GM18507 (cell line): ENCODE measurements at places on chromosomes 3 and 15.
A peak's percentile ranks its signal among the peaks of the same experiment; 100 is the strongest.

DNA sequence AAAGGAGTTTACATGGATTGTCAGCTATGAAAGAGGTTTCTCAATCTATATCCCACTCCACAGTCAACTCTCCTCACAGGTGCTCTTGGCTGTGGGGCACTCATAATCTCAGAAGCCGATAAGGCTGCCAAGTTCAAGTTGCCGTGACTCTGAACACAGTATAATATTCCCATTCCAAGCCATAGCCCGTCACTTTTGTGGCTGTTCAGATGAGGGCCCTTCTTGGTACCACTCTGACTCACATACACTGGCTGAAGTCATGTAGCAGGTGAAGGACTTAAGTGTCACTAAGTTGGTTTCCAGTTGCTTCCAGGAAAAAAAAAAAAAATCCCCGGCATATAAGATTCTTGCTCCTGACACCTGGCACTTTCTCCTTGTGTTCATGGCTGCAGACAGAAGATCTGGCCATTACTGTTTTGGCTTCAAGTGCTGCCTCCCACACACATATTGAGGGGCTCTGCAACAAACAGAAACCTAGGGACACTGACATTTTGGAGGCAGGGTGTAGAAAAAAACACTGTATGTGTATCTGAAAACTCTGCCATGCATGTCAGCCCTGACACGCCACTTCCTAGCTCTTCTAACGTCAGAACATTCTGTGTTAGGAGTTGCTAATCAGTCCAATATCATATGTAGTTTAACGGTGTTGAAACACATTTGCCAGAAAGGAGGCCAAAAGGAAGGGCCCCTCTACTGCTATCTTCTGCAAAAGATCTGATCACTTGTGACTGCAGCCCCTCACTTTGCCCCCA, 170.2 kb upstream of the ICE2 start:
- DNase-seq, result peak; percentile 11

DNA sequence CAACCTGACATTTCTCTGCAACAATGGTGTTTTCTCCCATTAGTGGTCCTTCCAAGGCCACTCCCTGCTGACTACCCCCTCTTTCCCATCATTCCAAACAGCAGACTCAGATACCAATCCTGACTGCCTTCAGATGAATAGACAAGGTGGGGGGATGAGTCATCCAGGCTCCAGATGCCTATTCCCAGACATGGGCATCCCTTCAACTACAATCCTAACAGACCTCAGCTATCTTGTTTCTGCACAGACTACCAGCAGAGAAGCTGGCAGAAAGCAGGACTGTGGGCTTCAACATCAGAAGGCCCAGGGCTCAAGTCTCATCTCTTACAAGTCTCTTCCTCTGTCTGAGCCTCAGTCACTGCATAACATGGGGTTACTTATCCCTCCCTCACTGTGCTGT, 2.2 kb downstream of the RBP1 start:
- DNase-seq, result no peak

- no peak for DNase-seq
Measured at GRCh38 chr3:65961733-65962132, 77.0 kb downstream of the MAGI1 start.

DNA sequence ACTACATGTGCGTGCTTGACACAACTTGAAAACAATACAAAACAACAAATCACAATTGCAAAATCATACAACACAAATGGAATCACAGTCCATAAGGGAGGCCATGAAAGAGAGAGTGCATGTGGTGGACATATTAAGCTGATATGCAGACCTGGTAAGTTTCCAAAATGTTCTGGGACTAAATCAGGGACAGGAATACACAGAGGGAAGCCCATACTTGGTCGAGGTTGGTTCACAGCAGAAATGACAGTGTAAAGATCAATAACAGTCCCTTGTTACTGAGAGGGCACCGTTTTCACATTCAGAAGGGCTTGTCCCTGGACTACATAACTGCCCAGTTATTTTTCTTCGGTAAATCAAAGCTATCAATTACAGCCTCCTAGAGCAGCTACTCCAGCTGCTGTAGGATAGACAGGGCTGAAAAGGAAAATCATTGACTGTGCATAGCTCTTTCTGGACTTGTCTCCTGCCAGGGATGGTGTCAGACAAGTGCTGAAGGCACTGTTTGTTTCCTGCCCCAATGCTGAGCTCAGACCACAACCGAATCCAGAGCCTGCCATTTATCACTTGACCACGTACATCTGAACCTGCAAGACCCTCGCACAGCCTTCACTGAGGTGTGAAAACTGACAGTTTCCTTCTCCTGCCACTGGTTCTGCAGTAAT, 79.5 kb upstream of the KCNMB2 start:
- no peak for DNase-seq

GRCh38 chr3:136778865-136779264, 26.7 kb upstream of the STAG1 start:
- DNase-seq, result no peak

DNA sequence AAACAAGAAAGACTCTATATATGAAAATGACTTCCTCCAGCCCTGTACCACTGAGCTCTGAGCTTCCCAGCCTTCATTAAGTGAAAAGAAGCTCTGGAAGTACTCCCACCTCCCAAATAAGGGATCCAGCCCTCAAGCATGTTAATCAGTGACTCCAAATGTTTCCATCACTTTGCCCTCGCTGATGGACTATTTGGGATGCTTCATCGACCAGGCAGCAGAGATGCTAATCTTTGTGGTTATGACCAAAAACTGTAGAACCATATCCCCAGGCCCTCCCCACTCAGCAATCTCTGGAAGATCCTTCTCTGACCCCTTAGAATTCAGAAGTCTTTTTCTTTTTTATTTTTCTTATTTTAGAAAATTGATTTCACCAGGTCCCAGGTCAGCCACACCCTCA, 2.3 kb upstream of the CTDSPL start:
- DNase-seq, result no peak

DNA sequence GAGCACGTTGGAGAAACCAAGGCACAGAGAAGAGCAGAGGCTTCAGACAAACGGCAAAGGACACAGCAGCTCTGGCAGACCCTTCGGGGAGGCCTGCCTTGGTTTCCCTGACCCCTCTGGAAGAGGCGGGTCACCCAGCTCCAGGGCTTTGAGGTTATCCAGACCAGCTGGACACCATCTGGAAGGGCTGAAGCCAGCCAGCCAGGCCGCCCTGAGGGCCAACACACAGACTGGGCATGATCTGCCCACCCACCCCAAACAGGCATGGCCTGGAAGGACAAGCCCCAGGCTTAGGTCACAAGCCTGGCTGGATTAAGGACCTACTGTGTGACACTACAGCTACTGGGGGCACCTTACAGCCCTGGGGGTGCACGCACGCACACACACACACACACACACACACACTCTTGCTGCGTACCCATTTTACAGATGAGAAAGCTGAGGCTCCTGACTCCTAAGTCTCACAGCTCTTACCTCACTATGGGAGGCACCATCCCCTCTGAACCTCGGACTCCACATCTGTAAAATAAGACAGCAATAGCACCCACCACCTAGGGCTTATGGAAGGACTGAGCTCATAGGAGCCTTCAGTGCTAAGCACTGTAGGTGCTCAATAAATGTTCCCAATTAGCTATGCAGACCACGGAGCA, 10.8 kb downstream of the PLXND1 start:
- DNase-seq, result no peak

GRCh38 chr3:139477710-139478640, 1.7 kb upstream of the RBP2 start:
- no peak for DNase-seq

GRCh38 chr3:22115581-22115980, 364.6 kb upstream of the ZNF385D start:
- no peak for DNase-seq

- DNase-seq, result no peak
Measured at GRCh38 chr3:60573494-60573893, 677.8 kb downstream of the FHIT start.

GRCh38 chr3:79477242-79477641, 290.6 kb downstream of the ROBO1 start:
- no peak for DNase-seq

DNA sequence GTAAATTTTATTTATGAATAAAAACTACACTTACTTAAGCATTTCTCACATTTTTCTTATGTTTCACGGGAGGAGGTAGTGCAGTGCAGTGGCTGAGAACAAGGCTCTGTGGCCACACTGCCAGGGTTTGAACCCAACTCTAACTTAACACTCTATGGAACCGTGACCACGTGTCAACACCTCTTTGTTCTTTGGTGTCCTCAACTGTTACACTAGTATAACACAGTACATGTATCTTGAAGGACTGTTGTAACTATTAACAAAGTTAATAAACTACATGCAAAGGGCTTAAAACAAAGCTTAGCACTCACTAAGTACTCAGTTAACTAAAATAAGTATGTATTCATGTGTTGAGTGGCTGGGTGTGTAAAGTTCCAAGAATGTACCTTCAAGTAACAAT, 19.5 kb downstream of the CD47 start:
- no peak for DNase-seq

DNA sequence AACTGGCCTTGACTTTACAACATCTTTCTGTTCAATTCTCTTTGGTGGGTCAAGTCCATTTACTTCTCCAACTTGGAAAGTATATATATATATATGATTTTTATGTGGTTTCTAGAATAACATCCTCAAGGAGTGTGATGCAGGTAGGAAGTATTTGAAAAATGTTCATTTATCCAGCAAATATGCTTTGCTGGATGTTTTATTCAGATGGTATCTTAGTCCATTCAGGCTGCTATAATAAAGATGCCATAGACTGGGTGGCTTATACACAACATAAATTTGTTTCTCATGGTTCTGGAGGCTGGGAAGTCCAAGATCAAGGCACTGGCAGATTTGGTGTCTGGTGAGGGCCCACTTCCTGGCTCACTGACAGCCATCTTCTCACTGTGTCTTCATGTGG, 168.7 kb upstream of the RASGRP1 start:
- DNase-seq, result no peak

DNA sequence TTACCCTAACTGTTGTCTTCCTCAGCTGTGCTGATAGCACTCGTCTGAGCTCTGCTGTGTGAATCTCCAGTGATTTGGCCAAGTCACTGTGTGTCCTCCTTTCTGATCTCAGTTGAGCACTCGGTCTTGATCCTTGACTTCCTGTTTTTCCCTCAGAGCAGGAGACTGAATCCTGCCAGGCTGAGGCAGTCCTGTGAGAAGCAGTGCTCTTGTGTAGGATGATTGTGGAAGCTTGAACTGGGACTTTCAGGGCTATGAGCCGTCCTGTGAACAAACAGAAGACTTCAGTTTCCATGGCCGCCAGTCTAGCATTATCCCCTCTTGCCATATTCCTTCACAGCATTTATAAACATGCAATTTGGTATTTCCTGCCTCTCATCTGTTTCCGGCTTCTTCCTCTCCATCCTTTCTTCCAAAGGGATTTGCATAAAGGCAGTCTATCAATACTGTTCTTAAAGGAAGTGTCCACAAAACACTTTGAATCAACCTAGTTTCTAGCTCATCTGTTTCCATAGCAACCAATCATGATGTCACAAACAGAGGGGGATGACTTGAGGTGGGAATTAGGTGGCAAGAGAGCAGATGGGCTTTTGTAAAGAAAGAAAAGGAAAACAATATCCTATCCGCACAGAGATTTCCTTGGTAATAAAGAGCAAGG, 237.2 kb downstream of the AGBL1 start:
- DNase-seq, result no peak

DNA sequence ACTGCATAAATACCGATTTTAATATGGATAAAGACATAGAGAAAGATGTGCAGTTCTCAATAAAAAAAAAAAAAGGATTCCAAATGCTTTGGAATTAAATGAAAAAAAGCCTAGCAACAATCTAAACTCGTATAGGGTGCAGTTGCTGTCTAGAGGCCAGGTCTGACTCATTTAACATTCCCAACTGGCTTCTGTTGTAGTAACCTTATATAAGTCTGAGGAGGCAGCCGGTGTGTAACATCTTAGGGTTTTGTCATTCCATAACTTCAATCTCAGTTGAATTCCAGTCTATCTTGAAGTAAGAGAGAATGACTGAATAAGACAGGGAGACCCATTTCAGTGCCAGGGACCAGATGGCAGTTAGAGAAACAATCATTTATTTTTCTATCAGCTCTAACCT, 6.5 kb downstream of the PDCD10 start:
- DNase-seq, result no peak

DNA sequence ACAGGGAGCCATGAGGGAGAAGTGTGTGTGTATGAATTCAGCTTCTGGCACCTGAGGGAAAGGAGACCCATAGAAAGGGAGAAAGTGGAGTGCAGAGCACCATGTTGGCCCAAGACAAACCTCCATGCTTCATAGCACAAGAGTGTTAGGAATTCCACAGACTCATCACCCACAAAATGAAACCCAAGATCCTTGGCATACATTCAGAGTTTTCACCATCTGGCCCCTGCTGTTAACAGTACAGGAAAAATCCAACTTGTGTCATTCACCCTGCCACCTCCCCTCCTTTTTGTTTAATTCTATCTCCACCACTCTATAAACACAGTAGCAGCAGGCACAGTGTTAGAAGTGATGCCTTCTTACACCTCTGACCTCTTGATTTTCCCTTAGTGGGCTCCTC, 60.0 kb upstream of the MNS1 start:
- DNase-seq, result no peak

DNA sequence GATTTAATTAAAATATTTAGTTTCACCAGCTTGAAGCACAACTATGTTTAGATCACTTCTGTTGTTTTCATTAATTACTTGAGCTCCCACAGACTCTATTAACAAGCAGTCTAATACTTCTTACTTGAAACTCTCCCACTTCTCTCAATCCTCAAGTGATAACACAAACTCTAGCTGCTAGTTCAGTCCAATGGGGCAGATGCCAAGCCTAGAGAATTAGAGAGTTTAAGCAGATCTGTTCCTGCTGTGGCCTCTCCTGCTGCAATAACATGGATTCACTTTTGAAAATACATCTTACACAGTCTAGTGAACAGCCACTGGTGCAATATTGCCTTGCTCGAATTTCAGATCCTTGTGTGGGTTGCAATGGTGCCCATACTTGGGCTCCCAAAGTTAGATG, 566.4 kb upstream of the SGO1 start:
- no peak for DNase-seq

DNA sequence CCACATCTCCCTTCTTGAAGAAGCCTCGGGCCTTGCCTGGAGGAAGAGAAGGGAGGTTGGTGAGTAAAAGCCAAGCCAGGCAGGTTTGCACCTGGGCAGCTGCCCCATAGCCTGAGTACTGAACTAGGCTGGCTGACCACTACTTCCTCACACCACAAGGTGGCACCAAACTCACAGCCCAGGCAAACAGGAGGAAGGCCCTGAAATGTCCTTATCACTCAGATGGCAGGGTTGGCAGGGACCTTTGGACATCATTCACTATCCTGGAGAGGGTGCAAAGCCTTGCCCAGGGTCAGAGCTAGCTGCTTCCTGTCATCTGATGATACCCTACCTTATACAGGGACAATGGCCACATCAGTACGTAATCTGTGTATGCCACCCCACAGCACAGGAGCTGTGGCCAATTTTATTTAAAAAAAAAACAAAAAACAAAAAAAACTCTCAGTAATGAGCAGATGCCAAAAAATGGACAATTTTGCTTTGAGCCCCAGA, 2.2 kb upstream of the GRAMD2A start:
- DNase-seq, result peak; percentile 46
